ENCODE measurements at places on chromosomes 2 and 18.

DNA sequence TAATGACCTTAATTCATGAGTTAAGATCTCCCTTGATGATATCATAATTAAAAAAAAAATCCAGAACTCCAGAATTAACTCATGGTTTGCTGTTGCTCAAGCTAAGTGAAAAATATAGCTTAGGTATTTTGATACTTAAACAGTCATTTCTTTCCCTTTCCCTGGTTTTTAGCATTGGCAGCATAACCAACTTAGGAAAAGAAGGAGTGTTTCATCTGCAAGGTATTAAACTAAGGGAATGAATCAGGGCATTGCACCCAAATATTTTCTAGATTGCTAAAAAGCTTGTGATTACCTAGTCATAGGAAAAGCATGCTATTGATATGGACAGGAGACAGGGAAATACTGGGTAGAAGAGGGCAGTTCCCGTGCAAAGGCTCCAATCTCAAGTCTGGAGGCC is 207.2 kb downstream of the LRP1B start:
- peak; percentile 92 for DNase-seq

DNA sequence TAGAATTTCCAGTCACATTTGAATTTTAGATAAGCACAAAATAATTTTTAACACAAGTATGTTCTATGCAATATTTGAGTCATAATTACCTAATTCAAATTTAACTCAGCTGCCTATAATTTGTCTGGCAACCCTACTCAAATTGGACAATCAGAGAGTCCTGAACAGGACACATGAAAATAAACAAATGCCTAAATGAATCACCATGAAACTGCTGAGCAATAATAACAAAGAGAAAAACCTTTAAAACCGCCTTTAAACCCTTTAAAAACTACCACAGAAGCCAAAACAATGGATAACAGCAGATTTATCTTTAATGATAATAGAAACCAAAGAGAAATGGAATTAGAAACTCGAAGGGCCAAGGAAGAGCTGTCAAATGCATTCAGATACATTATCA is 39.5 kb downstream of the ARL4C start:
- DNase-seq, result no peak

- no peak for DNase-seq
These were observed 192.0 kb upstream of the TANK start for GRCh38 chr2:160968183-160968582.

DNA sequence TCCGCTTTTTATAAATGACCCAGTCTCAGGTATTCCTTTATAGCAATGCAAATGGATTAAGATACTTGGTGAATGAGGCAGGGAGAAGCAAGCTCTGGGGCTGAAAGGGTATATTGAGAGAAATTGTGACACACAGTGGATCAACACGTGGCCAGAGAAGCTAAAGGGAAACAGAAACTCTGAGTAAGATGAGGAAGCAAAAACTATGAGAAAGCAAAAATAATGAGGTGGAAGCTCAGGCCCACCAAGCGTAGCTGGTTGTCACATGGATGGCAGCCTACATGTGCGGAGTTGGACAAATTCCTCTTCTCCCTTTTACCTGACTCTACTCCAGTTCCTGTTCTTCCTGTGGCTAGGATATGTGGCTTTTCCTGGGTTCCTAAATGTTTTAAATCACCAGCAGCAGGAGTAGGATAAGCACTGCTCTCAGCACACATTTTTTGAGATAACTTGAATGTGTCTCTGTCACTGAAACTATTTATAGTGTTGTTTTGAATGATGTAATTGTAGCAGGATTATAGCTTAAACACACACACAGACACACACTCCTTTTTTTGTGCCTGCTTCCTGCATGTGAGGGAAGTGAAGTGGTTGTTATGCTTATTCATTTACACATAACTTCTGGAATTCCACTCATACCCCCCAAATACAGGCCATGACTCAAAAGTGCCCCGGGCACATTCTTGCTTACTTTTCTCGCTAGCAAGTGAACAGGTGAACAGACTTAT is 30.1 kb upstream of the EPC2 start:
- DNase-seq, result peak; percentile 92

GRCh38 chr2:73983322-73984202 is 1.1 kb upstream of the TET3 start:
- DNase-seq, result peak; percentile 97

DNA sequence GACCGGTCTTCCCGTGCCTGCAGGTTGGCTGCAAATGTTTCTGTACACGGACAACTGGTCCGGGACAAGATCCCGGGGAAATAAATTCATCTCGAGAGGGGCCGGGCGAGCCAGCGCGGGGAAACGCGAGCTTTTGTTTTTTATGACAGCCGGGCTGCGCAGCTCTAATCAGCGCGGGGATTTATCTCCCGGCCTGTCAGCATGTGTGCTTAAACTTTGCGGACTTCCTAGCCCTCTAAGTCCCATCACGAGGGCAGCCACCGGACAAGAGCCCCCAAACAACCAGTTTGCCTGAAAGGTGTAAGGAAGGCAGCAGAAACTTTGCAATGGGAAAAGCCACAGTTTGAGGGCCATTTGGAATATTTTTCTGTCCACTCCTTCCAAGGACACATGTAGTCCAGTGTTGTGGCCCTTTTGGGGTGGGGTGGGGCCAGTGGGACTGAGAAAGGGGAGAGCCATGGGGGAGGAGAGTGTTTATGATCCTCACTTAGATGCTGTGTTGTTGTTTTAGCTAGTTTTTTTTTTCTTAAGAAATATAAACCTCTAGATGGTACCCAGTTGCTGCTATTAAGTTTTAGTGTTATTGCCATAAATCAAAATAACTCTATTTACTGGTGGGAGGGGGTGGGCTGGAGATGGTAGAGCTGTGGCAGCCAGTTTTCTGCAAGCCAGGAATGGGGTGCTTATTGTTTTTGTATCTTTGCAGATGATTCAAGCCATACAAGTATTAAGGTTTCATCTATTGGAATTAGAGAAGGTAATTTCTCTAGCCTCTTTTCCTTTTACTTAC is 6.0 kb downstream of the MEIS1 start:
- peak; percentile 37 for DNase-seq

DNA sequence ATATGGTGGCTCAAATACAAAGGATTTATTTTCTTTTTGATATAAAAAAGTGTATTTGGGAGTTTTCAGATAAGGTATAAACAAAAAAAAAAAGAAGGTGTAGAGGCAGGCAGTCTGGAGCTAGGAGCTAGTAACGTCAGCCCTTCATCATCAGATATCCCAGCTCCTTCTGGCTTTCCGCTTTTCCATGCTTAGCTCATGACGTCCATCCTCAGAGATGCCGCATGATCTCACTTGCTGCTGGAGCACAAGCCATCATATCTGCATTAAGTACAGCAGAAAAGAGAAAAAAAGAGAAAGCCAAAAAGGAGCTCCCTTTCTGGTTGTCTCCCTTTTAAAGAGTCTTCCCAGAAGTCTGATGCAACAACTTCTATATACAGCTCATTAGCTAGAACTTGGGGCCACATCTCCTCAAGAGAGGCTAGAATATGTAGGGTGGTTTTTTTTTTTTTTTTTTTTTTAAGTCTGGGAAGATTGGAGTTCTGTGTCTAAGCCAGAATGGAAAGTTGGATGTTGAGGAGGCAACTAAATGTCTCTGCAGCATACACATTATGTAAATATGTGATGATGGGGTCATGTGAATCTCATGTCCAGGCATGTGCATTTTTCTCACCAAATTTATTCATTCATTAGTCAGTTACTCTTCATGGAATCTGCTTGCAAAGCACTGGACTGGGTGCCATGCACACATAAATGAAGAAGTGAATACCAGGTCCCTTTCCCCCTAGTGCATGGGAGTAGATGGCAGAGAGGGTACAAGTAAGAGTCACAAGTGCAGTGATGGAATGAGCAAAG is 52.3 kb downstream of the DDX1 start:
- DNase-seq, result peak; percentile 57

DNA sequence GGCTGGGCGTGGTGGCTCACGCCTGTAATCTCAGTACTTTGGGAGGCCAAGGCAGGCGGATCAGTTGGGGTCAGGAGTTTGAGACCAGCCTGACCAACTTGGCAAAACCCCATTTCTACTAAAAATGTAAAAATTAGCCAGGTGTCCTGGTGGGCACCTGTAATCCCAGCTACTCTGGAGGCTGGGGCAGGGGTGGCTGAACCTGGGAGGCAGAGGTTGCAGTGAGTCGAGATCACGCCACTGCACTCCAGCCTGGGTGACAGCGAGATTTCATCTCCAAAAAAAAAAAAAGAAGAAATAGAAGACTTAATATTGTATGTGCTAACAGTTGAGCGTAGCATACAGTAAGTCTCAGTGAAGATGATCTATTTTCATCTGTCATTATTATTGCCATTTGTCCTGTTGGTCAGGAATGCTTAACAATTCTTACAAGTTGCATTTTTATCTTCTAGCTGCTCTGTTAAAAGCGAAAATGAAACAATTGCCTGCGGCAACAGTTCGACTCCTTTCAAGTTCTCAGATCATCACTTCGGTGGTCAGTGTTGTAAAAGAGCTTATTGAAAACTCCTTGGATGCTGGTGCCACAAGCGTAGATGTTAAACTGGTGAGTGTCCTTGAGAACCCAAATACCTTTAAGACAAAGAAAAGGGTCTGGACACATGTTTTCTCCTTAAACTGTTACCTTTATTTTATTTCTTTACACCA is 7.2 kb downstream of the PMS1 start:
- no peak for DNase-seq

DNA sequence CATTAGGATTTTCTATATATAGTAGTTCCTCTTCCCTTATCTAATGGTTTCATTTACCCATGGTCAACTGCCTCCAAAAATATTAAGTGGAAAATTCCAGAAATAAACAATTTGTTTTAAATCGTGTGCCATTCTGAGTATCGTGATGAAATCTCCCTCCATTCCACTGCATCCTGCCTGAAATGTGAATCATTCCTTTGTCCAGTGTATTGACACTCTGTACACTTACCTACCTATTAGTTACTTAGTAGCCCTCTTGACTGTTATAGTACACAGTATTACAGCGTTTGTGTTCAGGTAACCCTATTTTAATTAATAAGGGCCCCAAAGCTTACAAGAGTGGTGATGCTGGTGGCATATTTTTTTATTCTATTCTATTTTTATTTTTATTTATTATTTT is 26.2 kb downstream of the TAF4B start:
- DNase-seq, result no peak

DNA sequence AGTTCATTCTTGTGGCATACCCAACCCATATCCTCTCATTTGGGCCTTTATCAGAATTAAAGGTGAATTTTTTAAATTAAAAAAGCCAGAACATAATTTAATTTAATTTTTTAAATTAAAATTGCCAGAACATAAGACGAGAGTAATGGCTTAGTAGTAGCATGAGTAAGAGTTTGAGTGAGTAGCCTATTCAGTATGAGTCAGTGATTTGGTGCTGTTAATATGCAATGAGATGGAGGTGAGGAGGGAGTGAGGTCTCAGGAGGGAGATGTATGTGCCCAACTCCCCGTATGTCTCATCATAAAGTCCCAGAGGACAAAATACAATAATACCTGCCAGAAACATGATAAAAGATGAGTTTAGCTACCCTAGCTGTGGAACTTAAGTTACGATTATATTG is 115.3 kb upstream of the THOC1 start:
- no peak for DNase-seq

DNA sequence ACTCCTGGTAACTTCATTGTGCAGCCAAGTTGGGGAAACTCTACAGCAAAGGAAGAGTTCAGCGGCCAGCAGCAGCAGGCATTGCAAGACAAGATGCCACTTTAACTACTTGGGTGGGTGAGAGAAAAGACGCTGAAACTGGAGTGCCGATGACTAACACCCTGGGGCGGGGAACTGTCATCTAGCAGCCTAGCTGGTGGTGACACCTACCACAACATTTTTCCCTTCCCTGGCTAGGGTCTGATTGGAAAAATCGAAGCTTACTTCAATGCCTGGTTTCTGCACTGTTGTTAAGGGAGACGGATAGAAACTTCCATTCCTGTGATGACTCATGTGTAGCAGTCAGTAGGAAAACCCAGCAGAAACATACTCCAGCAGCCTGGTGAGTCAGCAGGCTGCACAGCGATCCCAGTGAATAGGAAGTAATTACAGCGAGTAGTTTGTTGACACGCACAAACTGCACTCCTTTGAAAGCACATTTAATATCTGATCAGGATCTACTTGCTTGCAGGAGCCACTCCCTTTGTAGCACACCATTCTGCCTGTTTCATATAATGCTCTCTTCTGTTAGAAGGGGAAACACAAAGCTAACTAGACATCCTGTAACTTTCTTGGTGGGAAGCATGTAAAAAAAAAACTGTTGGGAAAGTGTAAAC is 62.1 kb upstream of the MAPRE2 start:
- peak; percentile 96 for DNase-seq

DNA sequence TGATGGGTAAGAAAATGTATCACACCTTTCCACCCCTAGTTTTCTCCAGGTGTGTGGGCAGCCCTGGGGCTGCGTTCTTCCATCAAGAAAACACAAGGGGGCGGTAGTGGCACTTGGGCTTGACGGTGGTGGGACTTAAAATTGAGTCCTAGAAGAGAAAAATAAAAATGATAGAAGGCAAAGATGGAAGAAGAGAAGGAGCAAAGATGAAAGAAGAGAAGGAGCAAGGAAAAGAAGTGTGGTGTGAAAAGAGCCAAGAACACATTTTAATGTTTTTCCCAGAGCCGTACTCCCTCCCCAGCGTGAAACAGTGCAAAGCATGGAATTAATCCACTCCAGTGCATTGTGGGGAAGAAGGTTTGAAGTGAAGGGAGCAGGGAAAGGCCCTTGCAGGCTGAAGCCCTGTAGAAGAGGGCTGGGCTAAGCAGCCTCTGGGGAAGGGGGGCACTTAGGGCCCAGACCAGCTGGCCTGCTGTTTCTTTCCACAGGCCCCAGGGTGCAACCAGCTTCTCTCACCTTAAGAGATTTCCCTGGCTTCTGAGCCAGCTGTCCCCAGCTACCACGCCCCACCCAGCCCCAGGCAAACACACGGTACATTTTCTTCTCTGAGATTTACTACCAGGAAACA is 256.8 kb downstream of the RNF152 start:
- DNase-seq, result peak; percentile 54

GRCh38 chr2:127050803-127051115 is 56.2 kb downstream of the BIN1 start:
- no peak for DNase-seq

DNA sequence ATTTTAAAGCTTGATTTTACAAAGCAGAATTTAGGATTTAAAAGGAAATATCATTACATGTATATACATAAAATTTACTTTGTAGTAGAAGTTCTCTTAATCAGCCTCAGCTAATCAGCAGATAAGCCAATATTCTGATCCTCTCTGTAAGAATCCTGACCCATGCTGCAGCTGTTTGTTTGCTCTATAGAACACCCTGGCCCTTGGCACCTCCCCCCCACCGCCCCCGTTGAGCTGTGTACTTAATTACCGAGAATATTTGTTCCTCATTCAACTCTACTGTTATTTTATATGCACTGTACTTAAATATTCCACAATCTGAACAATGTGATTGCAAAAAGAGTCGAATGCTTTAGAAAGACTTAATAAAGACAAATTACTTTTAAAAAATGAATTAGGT is 98.0 kb downstream of the EVA1A start:
- DNase-seq, result no peak
